ENCODE measurements at places on chromosomes 11 and 22.

- DNase-seq: no peak
Measured at GRCh38 chr11:43359422-43359818, 700 bp downstream of the TTC17 start.

DNA sequence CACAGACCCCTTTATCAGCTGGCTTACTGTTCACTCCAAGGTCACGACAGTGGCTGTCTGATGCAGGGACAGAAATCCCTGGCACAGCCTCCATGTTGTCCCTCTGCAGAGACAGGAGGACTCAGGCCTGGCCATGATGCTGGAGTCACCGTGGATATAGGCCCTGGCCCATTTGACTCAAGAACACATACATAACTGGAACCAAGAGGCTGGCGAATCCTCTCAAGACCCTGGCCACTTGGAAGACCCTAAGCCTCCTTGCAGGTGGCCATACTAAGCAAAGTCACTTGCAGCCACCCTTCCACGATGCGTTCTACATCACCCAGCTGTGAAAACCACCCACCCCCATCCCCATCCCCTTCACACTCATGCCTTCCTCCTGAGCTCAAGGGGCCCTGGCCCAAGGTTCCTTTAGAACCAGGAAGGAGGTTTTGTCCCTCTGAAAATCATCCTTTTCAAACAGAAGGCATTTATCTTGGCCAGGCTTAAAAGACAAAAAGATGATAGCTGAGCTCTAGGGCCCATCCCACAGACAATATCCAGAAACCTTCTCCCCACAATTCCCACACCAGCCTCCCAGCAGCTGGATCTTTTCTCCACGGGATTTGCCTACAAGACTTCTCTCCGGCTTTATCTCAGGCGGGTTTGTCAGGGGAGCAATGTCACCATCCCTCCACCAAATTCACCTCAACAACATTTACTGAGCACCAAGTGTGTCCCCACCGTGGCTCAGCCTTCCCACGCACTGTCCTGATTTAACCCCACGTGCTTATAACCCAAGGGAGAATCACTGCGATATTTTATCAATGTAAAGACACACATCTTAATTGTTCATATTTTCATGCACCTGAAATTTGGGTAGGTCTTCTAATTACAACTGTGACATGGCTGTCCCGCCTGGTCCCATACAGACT lies 123.4 kb upstream of the SERPIND1 start:
- no peak for DNase-seq

- no peak for DNase-seq
Measured at GRCh38 chr11:23851216-23851615, 645.6 kb upstream of the LUZP2 start.

GRCh38 chr11:132402071-132402684 lies 1031.8 kb downstream of the NTM start:
- DNase-seq: no peak

DNA sequence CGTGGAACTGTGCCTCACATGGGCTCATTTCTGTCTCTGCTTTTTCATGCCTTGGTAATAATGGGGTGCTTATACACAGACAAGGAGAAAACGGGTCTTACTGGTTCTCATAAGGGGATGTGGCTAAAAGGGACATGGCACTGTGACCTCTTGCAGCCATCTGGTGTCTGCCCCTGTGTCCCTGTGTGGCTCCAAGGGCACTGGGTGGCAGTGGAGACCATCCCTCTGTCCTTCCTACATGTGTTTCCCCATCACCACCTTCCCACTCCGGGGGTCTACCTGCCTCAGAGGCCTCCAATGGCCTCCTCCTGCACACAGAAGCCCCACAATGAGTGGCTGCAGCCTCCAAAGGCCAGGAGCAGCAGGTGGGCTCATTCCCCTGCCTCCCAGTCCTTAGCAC lies 221.2 kb downstream of the CEP164 start:
- no peak for DNase-seq

- DNase-seq: no peak
Measured at GRCh38 chr22:46984751-46985506, 222.5 kb downstream of the TBC1D22A start.

GRCh38 chr11:94786264-94787126 lies 18.3 kb downstream of the AMOTL1 start:
- DNase-seq: no peak

GRCh38 chr11:99260696-99261095 lies 239.9 kb downstream of the CNTN5 start:
- DNase-seq: no peak

DNA sequence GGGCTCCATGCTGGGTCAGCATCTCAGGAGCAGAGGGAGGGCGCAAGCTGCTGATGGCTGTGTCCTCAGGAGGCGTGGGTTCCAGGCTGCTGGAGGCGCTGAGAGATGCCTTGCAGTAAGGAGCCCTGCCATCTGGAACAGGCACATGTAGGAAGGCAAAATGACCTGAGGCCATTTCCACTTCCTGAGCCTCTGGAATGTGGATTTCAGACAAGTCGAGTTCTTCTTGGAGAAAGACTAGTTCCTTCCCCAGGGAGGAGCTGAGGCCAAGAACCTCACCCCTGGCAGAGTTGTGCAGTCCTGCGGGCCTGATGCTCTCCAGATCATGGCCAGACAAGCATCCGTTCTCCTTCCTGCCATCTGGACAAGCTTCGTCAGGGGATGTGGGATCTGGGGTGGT lies 19.3 kb downstream of the HPS4 start:
- no peak for DNase-seq

DNA sequence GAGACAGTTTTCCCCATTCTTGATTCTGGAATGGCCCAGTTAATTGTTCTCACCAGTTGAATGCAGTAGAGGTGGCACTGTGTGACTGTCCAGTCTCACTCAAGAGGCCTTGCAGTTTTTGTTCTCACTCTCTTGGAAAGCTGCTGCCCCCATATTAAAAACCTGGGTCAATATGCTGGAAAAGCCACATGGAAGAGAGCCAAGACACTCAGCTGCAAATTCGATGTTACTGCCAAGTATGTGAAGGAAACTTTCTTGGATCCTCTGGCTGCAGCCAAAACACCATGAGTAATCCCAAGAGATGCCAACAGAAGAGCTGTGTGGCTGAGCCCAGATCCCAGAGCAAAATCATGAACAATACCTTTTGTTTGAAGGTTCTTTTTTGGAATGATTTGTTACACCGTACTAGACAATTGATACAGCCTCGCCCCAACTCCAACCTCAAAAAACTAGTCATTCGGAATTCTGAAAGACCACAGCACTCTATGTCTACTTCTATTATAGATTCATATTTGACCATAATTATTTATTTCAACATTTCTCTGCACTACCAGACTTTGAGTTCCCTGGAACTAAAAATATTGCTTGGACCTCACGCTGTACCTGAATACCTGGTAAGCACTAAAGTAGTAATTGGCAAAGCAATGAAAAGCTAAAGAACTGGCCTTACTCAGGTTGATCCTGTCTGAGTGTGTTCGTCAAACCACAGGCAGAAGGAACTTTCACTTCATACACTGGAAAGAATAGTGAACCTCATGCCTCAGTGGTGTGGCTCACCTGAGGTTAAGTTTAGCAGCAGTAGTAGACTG lies 378.8 kb downstream of the ETS1 start:
- DNase-seq: no peak

GRCh38 chr11:36257351-36257750 lies 31.9 kb downstream of the COMMD9 start:
- no peak for DNase-seq
